ENCODE measurements at places on chromosomes 6 and 20.

GRCh38 chr6:155066921-155067680 lies 72.0 kb downstream of the TIAM2 start:
- DNase-seq = no peak

DNA sequence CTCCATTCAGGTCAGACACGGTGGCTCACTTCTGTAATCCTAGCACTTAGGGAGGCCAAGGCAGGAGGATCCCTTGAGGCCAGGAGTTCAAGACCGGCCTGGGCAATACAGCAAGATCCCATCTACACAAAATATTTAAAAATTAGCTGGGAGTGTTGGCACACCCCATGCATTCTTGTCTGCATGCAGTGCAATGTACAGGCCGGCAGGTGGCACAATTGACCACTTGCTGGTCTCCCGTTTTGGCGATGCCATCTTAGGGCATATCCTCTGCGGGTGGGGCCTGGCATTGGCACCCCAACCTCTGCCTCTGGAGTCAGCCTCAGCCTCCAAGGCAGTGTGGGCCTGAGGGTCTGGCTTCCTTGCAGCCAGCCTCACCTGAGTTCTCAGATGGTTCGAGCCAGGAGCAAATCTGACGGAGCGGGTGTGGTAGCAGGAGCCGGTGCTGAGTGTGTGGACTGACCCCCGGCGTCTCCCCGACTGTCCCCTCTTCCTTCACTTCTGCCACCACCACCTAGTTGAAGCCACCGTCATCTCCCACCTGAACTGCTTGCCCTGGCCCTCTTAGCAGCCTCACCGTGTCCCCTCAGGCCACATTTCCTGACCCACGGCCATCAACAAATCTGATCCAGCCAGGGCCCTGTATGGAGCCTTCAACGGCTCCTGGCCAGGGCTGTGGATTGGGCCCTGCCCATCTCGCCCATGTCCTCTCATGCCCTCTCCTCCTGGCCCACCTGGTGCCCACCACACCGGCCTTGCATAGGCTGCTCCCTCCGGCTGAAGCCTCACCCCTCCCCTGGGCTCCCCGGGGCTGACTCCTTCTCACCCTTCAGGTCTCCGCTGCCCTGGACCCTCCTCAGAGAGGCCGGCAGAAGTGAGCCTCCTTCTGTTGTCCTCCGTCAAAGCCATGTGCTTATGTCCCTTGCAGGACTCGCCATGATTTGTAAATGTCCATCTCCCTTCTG lies 44.0 kb downstream of the EFCAB8 start:
- DNase-seq = peak; percentile 17

- no peak for DNase-seq
Measured at GRCh38 chr6:16135066-16135465, 6.2 kb downstream of the MYLIP start.

- DNase-seq = peak; percentile 1
Measured at GRCh38 chr6:99091985-99092384, 144.2 kb upstream of the FBXL4 start.

- DNase-seq = no peak
Measured at GRCh38 chr6:147549531-147549930, 41.0 kb downstream of the SAMD5 start.

DNA sequence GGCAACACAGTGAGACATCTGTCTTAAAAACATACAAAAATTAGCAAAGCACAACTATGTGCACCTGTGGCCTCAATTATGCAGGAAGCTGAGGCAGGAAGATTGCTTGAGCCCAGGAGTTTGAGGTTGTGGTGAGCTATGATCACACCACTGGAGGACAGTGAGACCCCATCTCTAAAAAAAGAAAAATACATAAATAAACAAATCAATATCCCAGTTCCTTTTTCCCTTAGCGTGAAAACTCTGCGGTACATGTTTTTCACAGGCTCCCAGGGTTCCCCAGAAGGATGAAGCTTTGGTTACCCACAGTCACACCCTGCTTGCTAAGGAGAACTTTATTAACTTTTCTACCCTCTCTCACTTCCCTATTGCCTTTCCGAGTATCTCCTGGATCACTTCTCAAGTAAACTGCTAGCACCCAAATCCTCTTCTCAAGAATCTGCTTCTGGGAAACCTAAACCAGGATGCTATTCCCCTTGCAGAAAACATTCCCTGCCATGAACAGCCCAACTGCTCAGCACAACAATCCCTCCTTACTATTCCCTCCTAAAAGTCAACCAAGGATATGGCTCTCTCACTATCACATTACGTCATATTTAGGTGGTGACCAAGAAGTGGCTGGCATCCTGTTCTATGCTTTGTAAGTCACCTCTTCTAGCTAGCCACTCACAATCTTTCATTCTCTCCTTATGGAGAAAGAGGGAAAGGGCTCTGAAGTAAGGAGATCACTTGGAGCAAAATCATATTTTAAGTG lies 122.4 kb downstream of the IPCEF1 start:
- DNase-seq = peak; percentile 96

GRCh38 chr6:169407325-169407724 lies 153.7 kb upstream of the THBS2 start:
- peak; percentile 81 for DNase-seq

DNA sequence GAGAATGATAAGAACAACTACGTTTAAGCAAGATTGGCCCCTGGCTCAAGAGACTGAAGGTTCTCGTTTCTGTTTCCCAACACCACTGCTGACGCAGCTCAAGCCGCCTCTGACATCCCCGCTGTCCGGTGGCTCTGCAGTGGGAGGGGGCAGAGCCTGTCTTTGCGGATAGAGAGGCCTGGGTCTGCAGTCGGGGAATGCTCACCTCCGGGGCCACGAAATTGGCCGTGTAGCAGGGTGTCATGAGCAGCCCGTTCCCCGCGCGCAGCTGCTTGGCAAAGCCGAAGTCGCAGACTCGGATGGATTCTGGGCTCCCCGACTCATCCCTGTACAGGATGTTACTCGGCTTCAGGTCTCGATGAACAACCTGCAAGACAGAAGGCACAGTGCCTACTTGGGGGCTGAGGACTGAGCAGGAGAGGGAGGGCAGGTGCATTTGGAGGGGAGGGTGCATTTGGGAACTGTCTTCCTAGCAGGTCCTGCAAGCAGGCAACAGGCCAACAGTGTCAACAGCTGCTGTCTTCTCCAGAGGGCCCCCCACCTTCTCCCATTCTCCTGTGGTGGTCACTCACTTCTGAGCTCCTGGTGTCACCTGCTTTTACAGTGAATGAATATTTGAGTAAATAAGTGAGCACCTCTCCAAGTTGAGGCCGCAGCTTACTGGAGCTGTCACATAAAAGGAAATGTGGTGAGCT lies 40.5 kb upstream of the MPC1 start:
- no peak for DNase-seq

GRCh38 chr20:57747861-57748481 lies 38.2 kb upstream of the PMEPA1 start:
- no peak for DNase-seq

- DNase-seq = no peak
Measured at GRCh38 chr20:63538204-63539091, 1.3 kb upstream of the PTK6 start.

GRCh38 chr20:35801865-35802264 lies 30.1 kb downstream of the PHF20 start:
- no peak for DNase-seq

- no peak for DNase-seq
Measured at GRCh38 chr6:46821458-46821881, 28.3 kb downstream of the MEP1A start.

- DNase-seq = peak; percentile 92
Measured at GRCh38 chr20:42313704-42314103, 695.5 kb upstream of the CHD6 start.

GRCh38 chr20:58139849-58140786 lies 88.3 kb downstream of the ANKRD60 start:
- DNase-seq = no peak

Data from MV-4-11 (cell line).